SK-N-DZ (cell line): ENCODE measurements at places on chromosomes 6 and 20.

GRCh38 chr6:167984876-167985604, 12.4 kb upstream of the KIF25 start:
- DNase-seq: no peak

GRCh38 chr6:159212028-159212427, 42.8 kb downstream of the FNDC1 start:
- no peak for DNase-seq

DNA sequence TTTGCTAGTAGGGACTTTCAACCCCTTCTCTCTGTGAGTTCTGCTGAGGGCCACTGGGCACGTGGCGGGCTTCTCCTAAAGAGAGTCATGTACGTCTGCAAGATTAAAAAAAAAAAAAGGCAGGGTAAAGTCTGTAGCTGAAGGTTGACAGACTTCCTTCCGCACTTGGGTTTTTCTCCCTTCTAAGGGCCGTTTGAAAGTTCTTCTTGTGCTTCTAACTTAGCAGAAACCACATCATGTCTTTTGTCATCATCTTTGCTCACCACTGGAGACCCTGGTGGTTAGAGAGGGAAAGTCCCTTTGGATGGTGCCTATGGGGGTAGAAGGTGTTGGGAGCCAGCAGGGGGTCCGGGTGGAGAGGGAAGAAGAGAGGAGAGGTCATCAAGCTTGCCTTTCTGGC, 31.4 kb downstream of the PRDM1 start:
- DNase-seq: no peak

GRCh38 chr6:36958775-36959554, 4.4 kb downstream of the PI16 start:
- no peak for DNase-seq

GRCh38 chr20:41038149-41038877, 9.7 kb downstream of the TOP1 start:
- DNase-seq: no peak

- no peak for DNase-seq
Measured at GRCh38 chr20:17612992-17613327, 43.1 kb downstream of the DSTN start.
